Ureter (tissue), 1 donor: ENCODE measurements at places on chromosomes 7 and 10. TPM values are rescaled to one million over a fixed set of nuclear protein-coding genes. Genes with fewer than 3 reads are reported as not detected.

- no peak for DNase-seq
These were observed 160.7 kb downstream of the MALRD1 start for GRCh38 chr10:19209319-19209718.

DNA sequence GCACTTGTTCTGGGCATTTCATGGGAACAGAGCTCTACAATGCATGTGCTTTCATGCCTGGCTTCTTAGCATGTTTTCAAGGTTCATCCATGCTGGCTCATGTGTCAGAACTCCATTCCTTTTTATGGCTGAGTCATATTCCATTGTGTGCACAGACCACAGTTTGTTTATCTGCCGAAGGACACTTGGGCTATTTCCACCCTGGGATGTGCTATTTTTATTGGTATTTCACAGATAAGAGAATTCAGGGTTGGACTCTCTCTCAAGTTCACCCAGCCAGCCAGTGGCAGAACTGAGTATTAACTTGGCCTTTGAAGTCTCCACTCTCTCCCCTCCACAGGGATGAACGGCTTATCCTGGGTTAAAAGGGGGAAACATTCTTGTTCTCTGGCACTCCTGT, 190.7 kb upstream of the GPR26 start:
- no peak for DNase-seq

- DNase-seq, result no peak
These were observed 62.2 kb upstream of the TRIM8 start for GRCh38 chr10:102581981-102582580.

The LDB3 gene
- 15.9 TPM for total RNA-seq

The OR2A12 gene
- not detected for total RNA-seq

The TAS2R41 gene
- not detected for total RNA-seq

The SLC26A5 gene
- 6.2 TPM for total RNA-seq

The CRHR2 gene
- total RNA-seq, result 0.34 TPM

The SPDYE1 gene
- not detected for total RNA-seq
